Keratinocyte (primary cell): ENCODE measurements at places on chromosomes 5 and 9. TPM values are rescaled to one million over a fixed set of nuclear protein-coding genes. Genes with fewer than 3 reads are reported as not detected.
A peak's percentile ranks its signal among the peaks of the same experiment; 100 is the strongest.

Gene ARHGEF39
- polyA plus RNA-seq: 0.88 to 3.3 TPM (median 2.4 TPM) in 3 replicates

DNA sequence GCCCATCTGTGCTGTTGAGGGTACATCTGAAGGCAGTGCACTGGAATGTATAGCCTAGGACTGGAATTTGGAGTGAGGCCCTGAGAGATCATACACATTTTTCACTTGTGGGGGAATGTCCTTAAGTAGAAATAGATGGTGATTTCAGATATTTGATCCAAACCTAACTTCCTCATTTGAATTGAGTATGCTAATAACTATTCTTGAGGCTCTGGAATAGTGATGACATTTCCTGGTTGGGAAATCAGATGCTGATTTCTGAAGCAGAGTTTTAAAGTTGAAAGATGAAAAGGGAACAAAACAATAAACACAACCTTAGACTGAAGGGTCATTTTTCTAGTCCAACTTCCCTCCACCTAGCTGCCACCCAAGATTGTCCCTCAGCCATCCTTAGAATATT, 163.0 kb upstream of the CCDC152 start:
- H3K27ac ChIP-seq: no peak overlapping the region
- no peak overlapping the region for H3K4me3 ChIP-seq
- H3K27me3 ChIP-seq: no peaks in the 10 kb centered on the region
- H3K36me3 ChIP-seq: no peaks in the 10 kb centered on the region
- H3K4me1 ChIP-seq: peaks cover 7% of the 10 kb centered on the region

Gene IFNA8
- polyA plus RNA-seq: not detected in 3 replicates

Gene SLC4A9
- polyA plus RNA-seq: 0.04 to 0.14 TPM (median 0.07 TPM) in 3 replicates

- H3K4me3 ChIP-seq: no peak overlapping the region
- no peaks in the 10 kb centered on the region for H3K27me3 ChIP-seq
- H3K4me1 ChIP-seq: peaks cover 25% of the 10 kb centered on the region
- no peak for DNase-seq
- H3K36me3 ChIP-seq: peaks cover 5% of the 10 kb centered on the region
- H3K27ac ChIP-seq: no peak overlapping the region
These were observed 13.6 kb downstream of the TRMO start for GRCh38 chr9:97908705-97909104.

Gene INSL6
- polyA plus RNA-seq: not detected in 3 replicates

DNA sequence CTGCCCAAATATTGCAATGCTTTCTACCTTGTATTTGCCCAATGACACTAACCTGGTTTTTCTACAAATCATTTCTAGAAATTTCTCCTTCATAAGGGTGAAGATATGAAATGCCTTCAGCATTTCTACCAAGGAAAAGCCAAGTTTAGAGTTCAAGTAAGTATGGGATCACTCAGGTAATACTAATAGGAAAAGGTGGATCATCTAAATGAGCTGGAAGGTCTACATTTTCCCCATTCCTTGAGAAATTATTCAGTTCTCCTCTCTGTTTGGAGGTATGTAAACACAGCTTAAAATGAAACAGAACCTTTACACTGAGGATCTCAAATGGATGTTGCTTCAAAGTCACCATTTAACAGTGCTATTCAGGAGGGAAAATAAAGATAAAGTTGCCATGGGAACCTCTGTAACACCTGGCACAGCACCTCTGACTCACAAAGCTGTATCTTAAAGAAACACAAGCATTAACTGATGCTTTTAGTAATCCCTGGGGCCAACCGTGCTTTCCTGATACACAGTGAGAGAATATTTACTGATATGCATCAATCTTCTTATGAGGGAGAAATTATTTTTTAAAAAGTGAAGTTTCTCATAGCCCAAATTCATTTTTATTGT, 161.3 kb downstream of the DRD1 start:
- H3K36me3 ChIP-seq: no peaks in the 10 kb centered on the region
- DNase-seq: no peak
- no peaks in the 10 kb centered on the region for H3K27me3 ChIP-seq

- H3K27ac ChIP-seq: no peak overlapping the region
- H3K4me1 ChIP-seq: peaks cover 19% of the 10 kb centered on the region
- H3K36me3 ChIP-seq: peaks cover under 1% of the 10 kb centered on the region
- H3K27me3 ChIP-seq: peaks cover 16% of the 10 kb centered on the region
- H3K4me3 ChIP-seq: no peak overlapping the region
- DNase-seq: no peak
These were observed 115.2 kb downstream of the RXRA start for GRCh38 chr9:134441227-134442084.

Gene DOCK2
- 0.17 to 0.24 TPM (median 0.21 TPM) in 3 replicates for polyA plus RNA-seq

Gene VPS13A
- 13.6 to 56.6 TPM (median 55.3 TPM) in 3 replicates for polyA plus RNA-seq

DNA sequence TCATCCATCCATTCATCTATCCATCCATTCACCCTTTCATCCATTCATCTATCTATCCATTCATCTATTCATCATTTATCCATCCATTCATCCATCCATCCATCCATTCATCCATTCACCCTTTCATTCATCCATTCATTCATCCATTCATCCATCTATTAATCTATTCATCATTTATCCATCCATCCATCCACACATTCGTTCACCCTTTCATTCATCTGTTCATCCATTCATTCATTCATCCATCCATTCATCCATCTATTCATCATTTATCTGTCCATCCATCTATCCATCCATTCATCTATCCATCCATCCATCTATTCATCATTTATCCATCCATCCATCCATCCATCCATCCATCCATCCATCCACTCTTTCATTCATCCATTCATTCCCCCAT, 33.9 kb upstream of the FCN2 start:
- no peak for DNase-seq
- H3K36me3 ChIP-seq: no peaks in the 10 kb centered on the region
- no peak overlapping the region for H3K27ac ChIP-seq
- no peaks in the 10 kb centered on the region for H3K27me3 ChIP-seq

DNA sequence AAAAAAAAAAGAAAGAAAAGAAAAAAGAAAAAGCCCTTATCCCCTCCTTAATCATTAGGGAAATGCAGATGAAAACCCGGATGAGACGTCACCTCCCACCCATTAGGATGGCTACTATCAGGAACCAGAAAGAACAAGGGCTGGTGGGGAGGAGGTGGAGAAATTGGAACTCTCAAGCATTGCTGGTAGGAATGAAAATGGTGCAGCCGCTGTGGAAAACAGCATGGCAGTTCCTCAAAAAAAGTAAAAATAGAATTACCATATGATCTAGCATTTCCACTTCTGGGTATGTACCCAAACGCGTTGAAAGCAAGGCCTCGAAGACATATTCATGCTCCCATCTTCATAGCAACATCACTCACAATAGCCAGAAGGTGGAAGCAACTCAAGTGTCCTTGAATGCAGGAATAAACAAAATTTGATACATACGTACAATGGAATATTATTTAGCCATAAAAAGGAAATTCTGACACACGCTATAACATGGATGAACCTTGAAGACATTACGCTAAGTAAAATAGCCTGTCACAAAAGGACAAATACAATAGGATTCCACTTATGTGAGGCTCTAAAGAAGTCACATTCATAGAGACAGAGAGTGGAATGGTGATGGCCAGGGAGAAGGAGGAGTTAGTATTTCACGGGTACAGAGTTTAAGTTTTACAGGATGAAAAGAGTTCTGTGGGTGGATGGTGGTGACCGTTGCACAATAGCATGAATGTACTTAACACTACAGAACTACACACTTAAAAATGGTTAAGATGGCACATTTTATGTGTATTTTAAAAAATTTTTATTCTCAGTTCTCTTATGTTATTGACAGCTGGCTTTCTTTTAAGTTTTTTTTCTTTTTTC, 166.8 kb upstream of the IER5L start:
- DNase-seq: no peak
- no peaks in the 10 kb centered on the region for H3K4me1 ChIP-seq
- no peaks in the 10 kb centered on the region for H3K27me3 ChIP-seq
- H3K36me3 ChIP-seq: peaks cover 15% of the 10 kb centered on the region

DNA sequence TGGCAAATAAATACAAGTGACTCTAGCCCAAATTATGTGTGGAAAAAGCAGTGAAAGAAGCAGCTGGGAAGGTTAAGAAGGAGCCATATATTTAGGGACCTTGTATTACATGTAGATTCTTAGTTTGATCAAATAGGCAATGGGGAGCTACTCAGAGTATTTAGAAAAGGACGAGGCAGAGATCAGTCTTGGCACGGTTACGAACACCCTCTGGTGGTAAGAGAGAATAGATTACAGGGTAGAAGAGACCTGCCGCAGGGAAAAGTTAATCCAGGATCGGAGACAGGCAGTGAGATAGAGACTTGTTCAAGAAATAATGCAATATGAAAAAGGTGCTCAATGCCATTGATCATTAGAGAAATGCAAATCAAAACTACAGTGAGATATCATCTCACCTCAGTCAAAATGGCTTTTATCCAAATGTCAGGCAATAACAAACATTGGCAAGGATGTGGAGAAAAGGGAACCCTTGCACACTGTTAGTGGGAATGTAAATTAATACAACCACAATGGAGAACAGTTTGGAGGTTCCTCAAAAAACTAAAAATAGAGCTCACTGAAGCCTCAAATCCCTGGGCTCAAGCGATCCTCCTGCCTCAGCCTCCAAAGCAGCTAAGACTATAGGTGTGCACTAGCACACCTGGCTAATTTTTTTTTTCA, 12.0 kb downstream of the INIP start:
- DNase-seq: peak; percentile 23
- no peak overlapping the region for H3K27ac ChIP-seq
- H3K36me3 ChIP-seq: no peaks in the 10 kb centered on the region

- peak overlapping the region; percentile 96 for H3K27ac ChIP-seq
- peak overlapping the region; percentile 34 for H3K4me3 ChIP-seq
- DNase-seq: no peak
- H3K27me3 ChIP-seq: no peaks in the 10 kb centered on the region
- no peaks in the 10 kb centered on the region for H3K36me3 ChIP-seq
These were observed 33.4 kb upstream of the TNFAIP8 start for GRCh38 chr5:119322312-119322947.

Gene ESM1
- 0.07 TPM in 1 of 3 replicates, not detected in the others for polyA plus RNA-seq

- H3K27me3 ChIP-seq: no peaks in the 10 kb centered on the region
- no peak overlapping the region for H3K4me3 ChIP-seq
- H3K36me3 ChIP-seq: no peaks in the 10 kb centered on the region
- no peak overlapping the region for H3K27ac ChIP-seq
- no peak for DNase-seq
- H3K4me1 ChIP-seq: peaks cover 12% of the 10 kb centered on the region
These were observed 34.1 kb upstream of the GDNF start for GRCh38 chr5:37873988-37874387.

DNA sequence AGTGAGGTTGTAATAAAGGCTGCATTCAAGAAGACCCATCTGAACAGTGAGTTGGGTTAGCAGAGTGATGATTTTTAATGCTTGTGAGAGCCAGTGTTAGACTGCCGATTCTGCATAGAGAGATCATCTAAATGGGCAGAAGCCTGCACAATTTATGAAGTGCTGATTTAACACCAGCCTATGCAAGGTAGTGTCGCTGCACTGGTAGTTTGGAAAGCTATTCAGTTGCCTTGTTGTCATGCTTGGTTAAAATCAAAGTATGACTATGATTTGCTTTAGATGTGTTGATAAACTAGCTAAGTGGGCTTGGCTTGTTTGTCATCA, 379 bp upstream of the LRRTM2 start:
- no peaks in the 10 kb centered on the region for H3K27me3 ChIP-seq
- H3K36me3 ChIP-seq: no peaks in the 10 kb centered on the region
- no peak overlapping the region for H3K4me3 ChIP-seq
- DNase-seq: no peak
- peaks cover 13% of the 10 kb centered on the region for H3K4me1 ChIP-seq

DNA sequence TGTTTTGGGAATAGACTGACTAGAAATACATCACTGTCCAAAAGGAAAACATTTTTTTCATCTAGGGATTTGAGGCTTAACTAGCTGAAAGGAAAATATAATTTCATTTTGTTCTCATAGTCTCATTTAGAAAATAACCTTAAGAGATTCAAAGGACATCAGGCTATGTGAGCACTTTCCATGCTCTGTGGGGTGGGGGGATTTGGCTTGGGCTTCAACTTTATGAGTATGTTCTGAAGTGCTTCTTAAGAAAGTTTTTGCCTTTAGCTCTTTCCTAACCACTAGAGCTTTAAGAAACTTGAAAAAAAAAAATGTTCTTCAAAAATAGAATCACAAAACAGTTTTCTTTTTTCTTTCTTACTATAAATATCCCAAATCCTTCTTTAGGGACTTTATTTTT, 17.6 kb downstream of the CDH6 start:
- H3K36me3 ChIP-seq: no peaks in the 10 kb centered on the region
- H3K27ac ChIP-seq: no peak overlapping the region
- no peaks in the 10 kb centered on the region for H3K27me3 ChIP-seq
- H3K4me1 ChIP-seq: no peaks in the 10 kb centered on the region
- H3K4me3 ChIP-seq: no peak overlapping the region

DNA sequence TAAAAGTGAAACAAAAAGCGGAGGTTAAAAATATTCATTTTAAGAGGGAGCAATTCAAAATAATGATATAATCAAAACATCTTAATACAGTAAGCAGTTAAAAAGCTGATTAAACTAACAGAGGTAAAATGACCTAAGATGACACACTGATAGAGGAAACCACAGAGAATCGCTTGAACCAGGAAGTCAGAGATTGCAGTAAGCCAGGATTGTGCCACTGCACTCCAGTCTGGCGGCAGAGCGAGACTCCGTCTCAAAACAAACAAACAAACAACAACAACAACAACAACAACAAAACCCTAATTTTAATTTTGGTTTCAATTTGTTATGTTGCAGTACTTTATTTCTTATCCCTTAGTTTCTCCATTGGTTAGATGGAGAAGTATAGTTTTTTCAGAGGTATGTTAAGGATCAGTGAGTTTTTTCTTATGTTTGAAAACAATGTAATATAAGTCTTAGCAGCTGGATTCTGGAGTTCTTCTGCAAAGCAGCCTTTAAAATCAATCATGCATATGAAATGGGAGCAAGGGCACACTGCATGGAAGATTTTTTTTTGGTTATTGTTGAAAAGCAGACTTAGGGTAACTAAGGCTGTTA, 58.5 kb downstream of the MLANA start:
- H3K4me3 ChIP-seq: no peak overlapping the region
- no peaks in the 10 kb centered on the region for H3K4me1 ChIP-seq
- DNase-seq: no peak
- H3K36me3 ChIP-seq: no peaks in the 10 kb centered on the region
- H3K27ac ChIP-seq: no peak overlapping the region

GRCh38 chr9:1300941-1301340, 250.8 kb downstream of the DMRT2 start:
- H3K27ac ChIP-seq: no peak overlapping the region
- no peak for DNase-seq
- H3K27me3 ChIP-seq: no peaks in the 10 kb centered on the region
- no peak overlapping the region for H3K4me3 ChIP-seq

DNA sequence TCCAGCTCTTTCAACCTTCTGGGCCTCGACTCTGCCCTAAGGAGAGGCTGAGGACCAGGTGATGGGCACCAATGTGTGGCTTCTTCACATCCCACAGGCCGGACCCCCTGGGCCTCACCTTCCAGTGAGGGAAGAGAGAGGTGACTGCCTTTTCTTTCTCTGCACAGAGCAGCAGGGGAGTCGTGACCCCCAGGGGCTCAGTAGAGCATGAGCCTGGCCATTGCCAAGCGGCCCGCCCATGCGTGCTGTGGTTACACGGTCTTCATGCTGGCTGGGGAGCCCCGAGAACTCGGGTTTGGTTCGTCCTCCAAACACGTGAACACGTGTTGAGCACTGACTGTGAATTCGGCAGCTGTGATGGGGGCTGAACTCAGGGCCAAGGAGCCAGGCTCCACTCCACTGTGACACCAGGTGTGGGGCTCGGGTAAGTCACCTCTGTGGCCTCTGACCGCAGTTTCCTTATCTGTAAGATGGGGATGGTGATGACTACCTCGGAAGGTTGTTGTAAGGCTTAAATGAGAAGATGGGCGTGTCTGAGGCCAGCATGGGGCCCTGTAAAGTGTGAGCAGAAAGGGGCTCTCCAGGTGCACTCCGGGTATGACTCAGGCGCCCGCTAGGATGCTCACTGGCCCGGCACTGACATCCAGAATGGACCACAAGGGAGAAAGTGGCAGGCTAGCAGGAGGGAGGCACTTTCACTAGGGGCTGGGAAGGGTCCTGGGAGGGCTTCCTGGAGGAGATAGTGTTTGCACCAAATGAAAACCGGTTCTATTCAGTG, 13.4 kb upstream of the GRHPR start:
- no peaks in the 10 kb centered on the region for H3K36me3 ChIP-seq
- no peak overlapping the region for H3K27ac ChIP-seq
- no peaks in the 10 kb centered on the region for H3K27me3 ChIP-seq
